Motor neuron (in vitro differentiated cells): ENCODE measurements at places on chromosomes 7 and 10. TPM values are rescaled to one million over a fixed set of nuclear protein-coding genes. Genes with fewer than 3 reads are reported as not detected.
A peak's percentile ranks its signal among the peaks of the same experiment; 100 is the strongest.

DNA sequence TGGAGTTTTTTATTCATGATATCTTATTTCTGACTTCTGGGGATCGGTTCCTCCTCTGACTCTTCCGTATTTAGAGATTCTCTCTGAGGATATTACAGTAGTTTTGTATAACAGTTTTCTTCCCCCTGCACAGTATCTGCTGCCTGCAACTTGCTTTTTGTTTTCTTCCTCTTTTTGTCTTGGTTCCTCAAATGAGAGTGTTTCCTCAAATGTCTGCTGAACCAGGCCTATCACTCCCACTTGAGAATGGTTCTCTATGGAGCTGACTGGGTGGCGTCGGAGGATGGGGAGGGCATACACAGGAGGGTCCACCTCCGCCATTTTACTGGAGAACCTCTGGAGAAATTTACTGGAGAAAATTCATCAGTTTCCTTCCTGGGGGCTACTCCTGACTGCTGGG is 27.7 kb downstream of the ARHGAP22 start:
- ATAC-seq: no peak

GRCh38 chr10:9950070-9950469 is 1067.6 kb upstream of the CELF2 start:
- ATAC-seq: no peak

- ATAC-seq: no peak
Measured at GRCh38 chr7:126696256-126697038, 556.3 kb downstream of the GRM8 start.

GRCh38 chr10:64690194-64690593 is 1169.0 kb downstream of the REEP3 start:
- no peak for ATAC-seq

- ATAC-seq: no peak
Measured at GRCh38 chr7:114255404-114255841, 159.2 kb upstream of the FOXP2 start.

- no peak for ATAC-seq
Measured at GRCh38 chr10:6361869-6362268, 159.1 kb downstream of the PFKFB3 start.

DNA sequence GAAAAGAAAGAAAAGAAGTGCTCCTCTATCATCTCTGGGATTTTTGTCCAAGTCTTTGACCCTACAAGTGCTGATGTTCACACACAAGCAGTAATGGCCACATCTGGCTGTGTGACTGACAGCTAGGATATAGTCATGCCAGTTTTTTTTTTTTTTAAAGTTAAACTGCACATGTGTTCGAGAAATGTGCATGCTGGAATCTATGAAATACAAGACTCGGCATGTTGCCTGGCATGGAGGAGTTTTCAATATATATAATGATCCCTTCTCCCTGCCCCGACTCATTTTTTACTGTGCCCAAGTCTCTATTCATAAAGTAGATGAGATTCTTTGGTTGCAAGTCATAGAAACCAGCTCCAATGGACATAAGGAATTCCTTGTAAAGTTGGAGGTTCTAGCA is 60.4 kb upstream of the FGFR2 start:
- ATAC-seq: no peak

- no peak for ATAC-seq
Measured at GRCh38 chr7:27605689-27606269, 56.9 kb downstream of the HIBADH start.

DNA sequence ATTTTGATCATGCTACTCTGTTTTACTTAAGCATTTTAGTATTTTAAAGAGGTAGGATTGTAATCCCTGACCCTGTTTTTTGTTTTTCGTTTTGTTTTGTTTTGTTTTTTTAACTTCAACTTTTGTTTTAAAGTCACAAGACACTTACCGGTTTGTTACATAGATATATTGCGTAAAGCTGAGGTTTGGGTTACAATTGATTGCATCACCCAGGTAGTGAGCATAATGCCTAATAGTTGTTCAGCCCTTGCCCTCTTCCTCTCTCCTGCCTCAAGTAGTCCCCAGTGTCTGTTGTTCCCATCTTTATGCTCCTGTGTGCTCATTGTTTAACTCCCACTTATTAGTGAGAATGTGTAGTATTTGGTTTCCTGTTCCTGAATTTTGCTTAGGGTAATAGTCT is 93.1 kb upstream of the TEX47 start:
- ATAC-seq: no peak

GRCh38 chr7:147510923-147511322 is 1079.6 kb upstream of the C7orf33 start:
- ATAC-seq: no peak

DNA sequence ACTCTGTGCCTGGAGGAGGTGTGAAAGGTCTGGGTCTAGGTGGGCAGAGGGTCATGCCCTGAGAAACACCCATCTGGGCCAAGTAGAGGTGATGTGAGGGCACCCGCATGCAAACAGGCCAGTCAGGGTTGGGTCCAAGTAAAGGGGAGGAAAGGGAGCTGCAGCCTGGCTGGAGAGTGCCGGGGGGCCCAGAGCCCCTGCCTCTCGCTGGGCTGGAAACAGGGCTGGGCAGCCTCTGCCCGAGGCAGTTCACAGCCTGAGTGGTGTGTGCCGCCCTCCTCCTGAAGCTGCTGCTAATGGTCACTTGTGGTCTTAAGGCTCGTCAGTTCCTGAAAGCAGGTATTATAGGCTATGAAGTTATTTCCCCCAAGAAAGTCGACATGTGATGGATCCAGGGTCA is 7.3 kb downstream of the CYP2E1 start:
- ATAC-seq: no peak

DNA sequence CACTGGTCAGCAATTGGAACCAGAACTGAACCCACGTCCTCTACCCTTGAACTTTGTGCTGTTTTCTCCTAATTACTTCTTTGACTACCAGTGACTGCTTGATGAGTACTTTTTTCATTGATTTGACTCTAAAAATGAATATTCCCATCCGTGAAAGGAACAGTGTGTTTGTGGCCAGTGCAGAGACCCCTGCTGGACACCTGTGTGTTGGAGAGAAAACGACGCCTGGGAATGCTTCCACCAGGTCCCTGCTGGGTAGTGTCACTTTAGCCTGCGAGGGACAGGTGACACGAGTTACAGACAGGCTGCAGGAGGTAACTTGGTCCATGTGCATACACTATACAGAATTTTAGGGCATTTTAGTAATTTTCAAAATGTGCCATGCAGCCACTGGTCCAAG is 6.8 kb upstream of the GJD4 start:
- no peak for ATAC-seq

DNA sequence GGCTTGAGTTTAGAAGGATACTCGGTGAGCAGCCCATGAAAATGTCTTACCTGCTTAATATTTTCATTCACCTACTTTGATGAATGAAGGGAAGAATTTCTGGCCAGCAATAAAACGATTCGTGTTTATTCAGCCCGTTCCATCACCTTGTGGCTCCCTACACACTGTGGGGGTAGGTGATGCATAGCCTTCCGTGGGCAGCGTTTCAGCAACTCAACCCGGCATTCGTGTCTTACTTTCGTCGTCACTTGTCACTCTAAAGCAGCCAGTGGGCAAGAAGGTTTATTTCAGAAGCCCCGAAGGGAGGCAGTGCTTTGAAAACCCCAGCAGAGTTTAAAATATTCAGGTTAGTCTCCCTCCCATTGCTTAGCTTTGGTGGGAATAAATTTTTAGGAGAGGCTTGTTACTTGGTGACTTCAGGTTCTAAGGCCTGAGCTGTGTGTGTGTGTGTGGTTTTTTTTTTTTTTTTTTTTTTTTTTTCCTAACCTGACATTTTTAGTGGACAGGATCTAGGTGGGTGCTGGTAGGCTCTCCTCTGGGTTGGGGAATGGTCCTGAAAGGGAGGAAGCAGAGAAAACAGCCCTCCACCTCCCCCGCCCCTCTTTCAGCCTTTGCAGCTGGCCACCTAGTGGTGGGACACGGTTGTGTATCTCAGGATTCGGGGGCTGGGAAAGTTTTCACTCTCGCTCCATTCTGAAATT is 1.8 kb downstream of the GRK5 start:
- no peak for ATAC-seq

GRCh38 chr7:110148054-110148453 is 942.9 kb upstream of the LRRN3 start:
- ATAC-seq: no peak

DNA sequence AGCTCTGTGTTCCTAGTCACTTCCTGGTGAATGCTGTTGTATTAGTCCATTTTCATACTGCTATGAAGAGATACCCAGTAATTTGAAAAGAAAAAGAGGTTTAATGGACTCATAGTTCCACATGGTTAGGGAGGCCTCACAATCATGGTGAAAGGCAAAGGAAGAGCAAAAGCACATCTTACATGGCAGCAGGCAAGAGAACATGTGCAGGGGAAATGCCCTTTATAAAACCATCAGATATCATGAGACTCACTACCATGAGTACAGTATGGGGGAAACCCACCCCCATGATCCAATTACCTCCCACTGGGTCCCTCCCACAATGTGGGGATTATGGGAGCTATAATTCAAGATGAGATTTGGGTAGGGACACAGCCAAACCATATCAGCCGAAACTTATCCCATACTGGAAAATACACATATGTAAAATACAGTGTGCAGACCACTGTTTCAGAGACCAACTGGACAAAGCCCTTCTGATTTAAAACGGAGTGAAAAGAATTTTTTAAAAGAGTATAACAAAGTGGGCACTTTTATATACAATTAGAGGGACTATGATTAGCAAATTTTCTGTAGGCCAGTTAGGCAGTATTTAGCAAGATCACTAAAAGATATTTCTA is 8.0 kb downstream of the CYREN start:
- no peak for ATAC-seq

GRCh38 chr10:71076473-71077142 is 135.8 kb upstream of the UNC5B start:
- ATAC-seq: no peak

GRCh38 chr10:133292919-133293809 is 15.5 kb downstream of the TUBGCP2 start:
- no peak for ATAC-seq

DNA sequence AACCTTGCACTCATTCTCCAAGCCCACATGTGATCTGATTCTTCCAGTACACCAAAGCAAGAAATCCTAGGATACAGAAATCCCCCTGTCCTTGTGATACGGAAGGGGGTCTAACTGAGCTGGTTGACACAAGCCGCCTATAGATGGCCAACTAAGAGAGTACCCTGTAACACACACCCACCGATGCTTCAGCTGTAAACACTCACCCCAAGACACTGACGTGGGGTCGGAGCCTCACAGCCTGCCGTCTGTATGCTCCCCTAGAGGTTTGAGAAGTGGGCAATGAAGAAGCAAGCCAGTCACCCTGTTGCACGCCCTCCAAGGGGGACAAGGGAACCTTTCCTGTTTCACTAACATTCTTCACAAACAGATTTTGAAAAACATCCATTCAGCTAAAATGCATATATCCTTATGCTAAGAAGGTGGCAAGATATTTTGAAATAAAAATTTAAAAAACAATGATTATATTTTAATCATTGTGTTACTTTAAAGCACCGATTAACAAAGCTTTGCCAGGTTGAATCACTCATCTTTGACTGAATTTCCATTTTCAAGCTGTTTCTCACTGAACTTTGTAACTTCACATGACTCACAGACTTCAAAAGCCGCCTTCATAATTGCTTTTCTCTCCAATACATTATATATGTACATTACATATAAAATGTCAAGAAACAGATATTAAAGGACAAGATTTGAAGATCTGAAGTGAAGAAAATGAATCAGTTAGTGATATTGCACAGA is 329.3 kb downstream of the ARL4A start:
- peak; percentile 58 for ATAC-seq

- no peak for ATAC-seq
Measured at GRCh38 chr10:129921065-129921670, 42.9 kb downstream of the EBF3 start.

DNA sequence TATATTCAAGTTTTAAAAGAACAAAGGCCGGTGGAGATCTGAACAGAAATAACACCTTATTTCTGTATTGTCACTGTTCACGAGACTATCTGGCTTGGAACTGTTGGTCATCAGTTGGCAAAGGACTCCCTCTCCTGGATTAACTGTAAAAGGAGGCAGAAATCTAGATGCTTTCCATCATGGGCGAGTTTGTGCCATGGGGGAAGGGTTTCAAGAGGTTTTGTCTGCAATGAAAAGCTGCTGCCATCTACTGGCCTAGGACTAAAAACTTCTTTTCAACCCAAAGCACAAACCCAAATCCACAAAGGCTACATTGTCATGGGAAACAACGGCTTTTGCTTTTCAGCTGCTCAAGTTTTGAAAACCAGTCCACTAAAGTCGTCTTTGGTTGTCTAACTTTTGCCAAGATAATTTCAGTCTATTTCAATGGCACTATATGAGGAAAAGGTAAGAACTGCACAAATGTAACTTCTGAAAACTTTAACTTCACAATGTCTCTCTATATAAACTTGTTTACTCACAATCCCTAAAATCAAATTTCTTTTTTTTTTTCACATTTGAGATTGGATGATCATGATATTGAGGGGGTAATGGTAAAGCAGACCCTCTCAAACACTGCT is 196.8 kb downstream of the SKAP2 start:
- peak; percentile 87 for ATAC-seq

GRCh38 chr7:107725138-107725740 is 18.7 kb upstream of the CBLL1 start:
- no peak for ATAC-seq

- ATAC-seq: no peak
Measured at GRCh38 chr10:44577533-44577932, 192.6 kb upstream of the CXCL12 start.

DNA sequence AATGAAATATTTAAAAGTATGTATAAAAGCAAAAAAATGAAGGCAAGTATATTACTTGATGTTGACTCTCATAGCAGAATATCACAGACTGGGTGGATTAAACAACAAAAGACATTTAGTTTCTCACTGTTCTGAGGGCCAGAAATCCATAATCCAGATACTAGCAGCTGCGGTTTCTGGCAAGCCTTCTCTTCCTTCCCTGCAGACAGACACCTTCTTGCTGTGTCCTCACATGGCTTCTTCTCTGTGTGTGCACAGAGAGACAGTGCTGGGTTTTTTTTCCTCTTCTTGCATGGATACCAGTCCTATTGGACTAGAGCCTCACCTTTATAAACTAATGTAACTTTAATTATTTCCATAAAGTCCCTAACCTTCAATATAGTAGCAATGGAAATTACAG is 127.9 kb upstream of the AKR1E2 start:
- no peak for ATAC-seq

TTYH3 gene
- 32.2 and 34.3 TPM in 2 replicates for total RNA-seq

UPP1 gene
- 22.5 and 24.7 TPM in 2 replicates for total RNA-seq

IQCE gene
- 6.0 and 6.7 TPM in 2 replicates for total RNA-seq

GSTO2 gene
- total RNA-seq: 1.2 and 1.6 TPM in 2 replicates

GNA12 gene
- 19.9 and 21.0 TPM in 2 replicates for total RNA-seq

MGAM2 gene
- total RNA-seq: 0.19 and 0.24 TPM in 2 replicates

SUGCT gene
- total RNA-seq: 26.1 and 34.7 TPM in 2 replicates

RAPGEF5 gene
- 22.1 and 22.2 TPM in 2 replicates for total RNA-seq
